Activated CD4-positive, alpha-beta T cell treated with anti-CD3 and anti-CD28 coated beads, Interleukin-2, Interleukin-4, amounts not matched to agents 100 ng/mL and 50 ng/mL, durations not matched to agents 16 hours and 8 hours (primary cell): ENCODE measurements at places on chromosomes 3 and 15.
A peak's percentile ranks its signal among the peaks of the same experiment; 100 is the strongest.

- no peak for DNase-seq
These were observed 66.6 kb downstream of the USF3 start for GRCh38 chr3:113629584-113630421.

DNA sequence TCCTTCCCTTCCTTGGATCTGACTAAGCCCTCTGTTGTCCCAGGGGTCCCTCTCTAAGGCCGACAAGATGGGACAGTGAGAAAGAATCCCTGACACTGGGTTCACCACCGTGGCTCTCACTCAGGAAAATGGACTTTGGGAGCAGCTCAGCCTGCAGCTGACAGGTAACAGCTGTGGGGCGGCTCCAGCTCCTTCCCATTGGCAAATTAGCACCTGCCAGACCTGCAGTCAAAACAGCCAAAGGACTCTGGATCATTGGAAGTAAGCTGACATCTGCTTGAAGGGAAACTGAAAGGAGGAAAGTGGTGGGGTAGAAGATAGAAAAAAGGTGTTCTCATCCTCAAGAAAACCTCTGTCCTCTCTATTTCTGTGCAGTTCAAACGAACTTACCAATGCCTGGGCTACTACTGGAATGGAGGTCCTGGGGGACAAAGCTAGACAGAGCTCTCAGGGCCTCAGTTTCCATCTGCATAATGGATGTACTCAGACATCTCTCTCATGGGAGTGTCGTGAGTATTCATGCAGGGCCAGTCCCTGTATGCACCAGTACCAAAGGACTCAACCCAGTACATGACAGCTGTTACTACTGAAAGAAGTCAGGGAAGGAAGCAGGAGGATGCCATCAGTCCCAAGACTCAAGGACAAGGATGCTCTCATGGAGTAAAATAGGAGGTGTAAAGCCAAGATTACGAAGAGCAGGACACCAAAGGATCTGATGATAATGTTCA is 53.6 kb upstream of the DCLK3 start:
- DNase-seq: no peak

- DNase-seq: no peak
These were observed 9.6 kb upstream of the RCCD1 start for GRCh38 chr15:90945091-90945490.

DNA sequence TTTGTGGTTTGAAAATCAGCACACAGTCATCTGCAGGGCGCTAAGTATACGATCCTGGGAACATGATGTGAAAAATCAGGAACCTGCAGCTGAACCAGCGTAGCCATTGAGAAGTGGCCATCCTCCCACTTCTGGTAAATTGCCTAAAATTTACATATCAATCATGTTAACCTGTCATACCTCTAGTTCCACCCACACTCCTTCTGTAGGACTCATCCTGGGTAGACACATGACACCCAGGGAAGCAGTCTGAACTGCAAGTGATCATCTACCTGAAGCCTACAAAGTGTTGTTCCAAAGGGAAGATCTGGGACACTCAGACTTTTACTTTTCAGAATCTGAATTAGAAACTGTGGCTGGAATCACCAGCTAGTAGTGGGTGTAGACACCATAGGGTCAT is 5.5 kb upstream of the PSMD6 start:
- no peak for DNase-seq

DNA sequence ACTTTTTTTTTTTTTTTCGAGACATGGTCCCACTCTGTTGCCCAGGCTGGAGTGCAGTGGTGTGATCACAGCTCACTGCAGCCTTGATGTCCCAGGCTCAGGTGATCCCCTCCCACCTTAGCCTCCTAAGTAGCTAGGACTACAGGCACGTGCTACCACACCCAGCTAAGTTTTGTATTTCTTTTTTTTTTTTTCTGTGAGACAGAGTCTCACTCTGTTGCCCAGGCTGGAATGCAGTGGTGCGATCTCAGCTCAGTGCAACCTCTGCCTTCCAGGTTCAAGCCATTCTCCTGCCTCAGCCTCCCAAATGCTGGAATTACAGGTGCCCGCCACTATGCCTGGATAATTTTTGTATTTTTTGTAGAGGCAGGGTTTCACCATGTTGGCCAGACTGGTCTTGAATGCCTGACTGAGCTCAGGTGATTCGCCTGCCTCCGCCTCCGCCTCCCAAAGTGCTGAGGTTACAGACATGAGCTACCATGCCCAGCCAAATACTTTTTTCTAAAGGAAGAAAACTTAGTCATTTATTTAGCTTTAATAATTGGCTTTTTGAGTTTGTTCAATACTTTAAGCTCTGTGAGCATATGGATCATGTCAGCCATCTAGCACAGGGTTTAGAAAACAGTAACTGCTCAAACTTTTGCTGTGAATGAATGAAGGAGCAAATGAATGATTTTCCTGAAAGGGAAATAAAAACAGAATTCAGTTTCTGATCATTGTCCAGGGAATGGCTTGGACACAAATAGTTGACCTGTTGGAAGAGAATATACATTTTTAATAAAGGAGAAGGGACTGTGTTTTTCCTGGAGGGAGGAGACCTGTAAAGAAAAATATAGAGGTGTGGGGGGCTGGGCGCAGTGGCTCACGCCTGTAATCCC is 26.0 kb downstream of the UBE2E1 start:
- no peak for DNase-seq

DNA sequence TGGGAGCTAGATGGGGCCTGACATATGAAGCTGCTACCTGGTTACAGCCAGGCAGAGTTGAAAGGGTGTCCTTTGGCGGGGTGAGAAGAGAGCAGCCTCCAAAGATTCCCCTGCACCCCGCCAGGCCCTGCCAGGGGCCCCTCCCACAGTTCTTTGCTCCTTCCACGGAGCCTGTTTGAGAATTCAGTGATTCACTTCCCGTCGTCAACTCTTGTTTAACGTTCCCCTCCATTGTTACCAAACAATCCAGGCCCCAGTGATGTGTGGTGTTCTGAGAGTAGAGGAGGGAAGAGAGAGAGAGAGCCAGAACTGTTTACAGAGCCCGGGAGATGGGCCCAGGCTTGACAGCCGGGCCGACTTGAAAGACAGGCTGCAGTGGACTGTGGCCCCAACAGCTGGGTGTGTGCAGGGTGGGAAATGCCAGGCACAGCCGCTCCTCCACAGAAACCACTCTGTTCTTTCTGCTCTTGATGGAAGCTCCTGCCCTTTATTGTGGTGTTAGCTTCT is 81.5 kb downstream of the SMAD3 start:
- DNase-seq: peak; percentile 25
